ENCODE measurements at places on chromosomes 1 and 21. TPM values are rescaled to one million over a fixed set of nuclear protein-coding genes. Genes with fewer than 3 reads are reported as not detected.

GRCh38 chr1:200075522-200075921, 48.0 kb downstream of the NR5A2 start:
- DNase-seq, result no peak

DNA sequence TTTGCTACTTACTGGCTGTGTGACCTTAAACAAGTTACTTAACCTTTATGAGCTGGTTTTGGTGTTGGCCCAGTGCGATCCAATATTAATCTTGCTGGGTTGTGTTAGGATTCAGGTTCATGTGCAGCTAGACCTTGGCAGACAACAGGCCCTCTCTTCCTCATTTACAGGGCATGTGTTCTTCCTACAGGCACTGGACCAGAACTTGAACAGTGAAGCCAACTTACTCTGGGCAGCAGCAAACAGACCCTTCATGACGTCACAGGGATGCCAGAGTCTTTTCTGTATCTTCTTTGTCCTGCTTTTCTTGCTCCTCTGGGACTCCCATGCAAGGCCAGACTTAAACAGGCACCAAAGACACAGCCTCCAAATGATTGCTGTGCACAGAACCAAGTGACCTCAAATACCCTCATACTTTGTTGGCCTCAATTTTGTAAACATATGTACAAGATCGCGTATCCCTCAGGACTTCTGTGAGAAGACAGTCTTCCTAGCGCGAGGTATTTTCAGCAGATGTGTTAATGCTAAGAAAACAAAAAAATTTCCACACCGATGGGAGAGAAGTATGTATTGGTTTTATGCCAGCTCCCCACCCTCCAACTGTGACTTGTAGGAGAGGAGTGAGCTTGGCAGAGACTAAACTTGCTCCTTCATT, 73.7 kb downstream of the URB2 start:
- DNase-seq, result no peak

DNA sequence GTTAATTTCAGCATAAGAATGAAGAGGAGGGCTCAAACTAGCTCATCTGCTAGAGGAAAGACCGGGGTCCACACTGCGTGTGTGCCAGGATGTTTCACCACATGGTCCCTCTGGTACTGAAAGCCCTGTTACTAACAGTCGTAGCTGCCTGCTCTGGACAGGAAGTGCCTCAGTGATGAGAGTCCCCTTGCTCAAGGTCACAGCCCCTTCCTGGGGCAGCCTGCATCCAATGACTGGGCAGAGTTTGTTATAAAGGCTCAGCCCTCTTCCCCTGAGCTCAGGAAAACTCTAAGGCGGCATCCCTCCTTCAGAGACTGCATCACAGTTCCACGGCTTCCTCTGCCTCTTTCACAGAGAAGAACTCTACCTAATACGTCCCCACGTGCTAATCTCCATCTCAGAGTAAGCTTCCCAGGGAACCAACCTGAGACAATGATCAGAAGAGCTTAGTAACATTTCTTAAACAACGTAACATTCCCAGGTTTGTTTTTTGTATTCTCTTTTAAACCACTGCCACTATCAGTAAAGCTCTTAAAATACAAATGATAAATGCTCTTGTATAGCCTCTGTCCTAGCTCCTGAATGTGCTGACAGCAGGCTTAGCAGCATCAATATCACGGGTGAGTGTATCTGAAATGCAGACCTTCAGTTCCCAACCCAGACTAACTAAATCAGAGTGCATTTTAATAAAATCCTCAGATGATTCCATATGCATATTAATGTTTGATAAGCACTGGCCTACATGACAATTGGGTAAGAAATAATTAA, 38.0 kb upstream of the ATP1A1 start:
- no peak for DNase-seq

DNA sequence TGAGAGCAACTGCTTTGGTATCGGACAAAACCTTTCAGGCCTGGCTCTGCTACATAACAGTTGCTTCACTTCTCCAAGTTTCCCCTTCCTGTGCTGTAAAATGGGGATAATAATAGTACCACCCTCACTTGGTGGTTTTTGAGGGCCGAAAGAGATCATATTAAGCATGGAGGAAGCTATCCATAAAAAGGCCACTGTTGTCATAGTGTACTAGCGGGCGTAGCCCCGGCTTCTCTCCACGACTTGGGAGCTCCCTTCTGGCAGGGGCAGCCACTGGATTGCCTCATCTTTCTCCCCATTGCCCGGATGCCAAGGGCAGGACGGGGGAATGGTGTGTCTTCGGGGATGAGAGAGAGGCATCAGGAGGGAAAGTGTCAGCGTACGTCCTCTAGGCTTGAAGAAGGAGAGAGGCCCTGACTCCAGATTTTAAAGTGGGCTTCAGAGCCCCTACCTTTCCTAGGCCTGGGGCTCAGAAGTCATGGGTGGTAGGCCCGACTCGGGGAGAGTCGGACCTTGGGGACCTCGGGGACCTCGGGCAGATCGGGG, 548 bp upstream of the MFSD2A start:
- DNase-seq, result no peak

- no peak for DNase-seq
These were observed 6.2 kb downstream of the KCNA3 start for GRCh38 chr1:110668549-110668948.

GRCh38 chr1:100585786-100586185, 47.8 kb downstream of the GPR88 start:
- no peak for DNase-seq

DNA sequence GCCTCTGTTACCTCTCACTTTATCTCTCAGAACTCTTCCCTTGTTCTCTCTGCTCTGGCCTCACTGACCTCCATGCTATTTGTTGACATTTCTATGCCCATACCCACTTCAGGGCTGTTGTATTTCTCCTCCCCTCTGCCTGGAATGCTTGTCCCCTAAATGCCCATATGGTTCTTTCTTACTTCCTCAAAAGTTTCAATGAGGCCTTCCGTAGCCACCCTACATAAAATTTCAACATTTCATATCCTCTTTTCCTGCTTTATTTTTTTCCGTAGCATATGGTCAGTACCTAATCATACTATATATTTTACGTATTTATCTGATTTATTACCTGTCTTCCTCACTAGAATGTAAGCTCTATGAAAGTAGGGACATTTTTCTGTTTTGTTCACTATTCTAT, 47.1 kb upstream of the ZYG11A start:
- no peak for DNase-seq

The MTHFR gene
- total RNA-seq, result 15.8 TPM

Measured in GM12878 (cell line).